Cerebellar nuclear complex (tissue), 1 donor: ENCODE measurements at places on chromosomes 6 and 20.
A peak's percentile ranks its signal among the peaks of the same experiment; 100 is the strongest.

DNA sequence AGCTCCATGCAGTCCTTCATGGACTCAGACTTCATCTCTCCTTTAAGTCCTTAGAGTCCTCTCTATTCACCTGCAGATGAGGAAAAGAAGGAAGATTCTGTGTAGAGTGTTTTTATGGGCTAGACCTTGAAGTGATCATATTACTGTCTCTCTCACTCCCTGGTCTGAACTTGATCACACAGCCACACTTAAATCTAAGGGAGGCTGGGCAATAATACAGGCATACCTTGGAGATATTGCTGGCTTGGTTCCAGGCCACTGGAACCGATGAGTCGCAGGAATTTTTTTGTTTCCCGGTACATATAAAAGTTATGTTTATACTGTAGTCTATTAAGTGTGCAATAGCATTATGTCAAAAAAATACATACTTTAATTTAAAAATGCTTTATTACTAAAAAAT, 59.2 kb upstream of the FOXO3 start:
- DNase-seq: no peak

DNA sequence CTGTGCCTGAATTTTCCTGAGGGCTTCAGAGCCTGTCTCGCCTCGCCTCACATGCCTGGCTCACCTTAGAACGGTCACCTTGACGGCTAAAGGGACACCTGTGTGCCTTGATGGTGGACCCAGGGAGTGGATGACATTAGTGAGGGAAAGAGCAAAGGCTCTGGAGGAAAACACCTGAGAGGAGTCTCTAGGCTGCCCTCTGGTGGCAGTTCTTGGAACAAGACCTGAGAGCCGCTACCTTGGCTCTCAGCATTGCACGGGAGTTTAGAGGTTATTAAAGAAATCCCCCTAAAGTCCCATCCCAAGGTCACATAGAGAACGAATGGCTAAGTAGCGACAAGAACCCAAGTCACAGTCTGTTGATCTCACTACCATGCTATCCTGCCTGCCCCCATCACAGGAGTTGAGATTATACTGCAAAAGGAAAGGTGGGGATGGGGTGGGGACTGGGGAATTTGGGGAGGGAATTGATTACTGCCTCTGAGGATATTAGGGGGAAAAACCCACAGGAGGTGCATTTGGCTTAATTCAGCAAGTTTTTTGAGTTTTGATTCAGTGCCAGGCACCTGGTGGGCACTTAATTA, 7.9 kb upstream of the CDSN start:
- peak; percentile 46 for DNase-seq

GRCh38 chr6:87494761-87495422, 22.1 kb downstream of the SLC35A1 start:
- no peak for DNase-seq

DNA sequence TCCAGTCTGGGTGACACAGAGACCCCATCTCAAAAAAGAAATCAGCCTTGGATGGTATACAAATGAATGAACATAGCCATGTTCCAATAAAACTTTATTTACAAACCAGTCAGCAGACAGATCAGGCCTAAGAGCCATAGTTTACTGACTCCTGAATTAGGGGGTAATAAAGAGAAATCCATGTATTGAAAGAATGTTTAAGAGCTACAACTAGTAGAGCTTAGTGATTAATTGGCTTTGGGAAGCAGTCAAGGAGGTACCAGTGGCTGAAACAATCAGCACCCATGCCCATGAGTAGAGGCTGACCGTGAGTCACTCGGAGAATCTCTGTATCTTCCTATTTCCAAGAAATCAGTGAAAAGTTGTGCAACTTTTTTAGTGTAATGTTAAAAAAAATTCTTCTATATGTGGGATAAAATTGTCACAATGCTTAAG, 223.6 kb upstream of the RREB1 start:
- no peak for DNase-seq

GRCh38 chr6:106642476-106642875, 13.1 kb downstream of the QRSL1 start:
- no peak for DNase-seq

GRCh38 chr6:131470534-131470933, 102.5 kb upstream of the ARG1 start:
- DNase-seq: no peak

GRCh38 chr6:142218446-142218845, 71.4 kb downstream of the VTA1 start:
- no peak for DNase-seq

GRCh38 chr6:160041608-160042007, 72.7 kb downstream of the IGF2R start:
- DNase-seq: no peak

DNA sequence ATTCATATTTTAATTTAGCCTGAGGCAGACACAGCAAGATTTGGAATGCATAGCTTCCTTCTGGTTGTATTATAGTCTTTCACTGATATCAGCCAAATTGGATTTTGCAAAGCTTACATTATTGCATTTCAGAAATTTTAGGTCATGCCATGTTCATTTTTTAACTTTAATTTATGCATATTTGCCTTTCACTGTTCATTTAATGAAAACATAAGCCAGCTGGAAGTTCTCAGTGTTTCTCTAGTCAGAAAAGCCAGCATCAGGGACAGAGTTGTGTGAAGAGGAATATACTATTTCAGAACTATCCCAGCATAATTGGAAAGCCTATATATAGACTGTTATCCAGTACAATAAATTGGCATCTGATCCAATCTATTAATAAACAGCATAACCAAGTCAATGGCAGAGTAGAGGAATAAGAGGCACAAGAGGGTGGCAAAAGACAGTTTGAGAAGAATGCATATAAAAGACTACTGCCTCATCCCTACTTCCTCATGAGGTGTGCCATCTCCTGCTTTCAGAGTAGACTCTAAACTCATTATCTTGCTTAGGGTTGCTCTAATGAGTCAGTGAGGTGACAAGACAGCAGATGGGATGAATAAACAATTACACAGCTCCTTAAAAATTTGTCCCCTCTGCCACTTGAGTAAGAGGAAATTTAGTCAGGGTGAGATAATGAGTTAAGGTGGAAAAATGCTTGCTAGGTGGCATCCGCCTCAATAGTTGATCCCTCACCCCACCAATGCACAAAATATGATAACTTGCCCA, 159.8 kb upstream of the HCRTR2 start:
- no peak for DNase-seq

DNA sequence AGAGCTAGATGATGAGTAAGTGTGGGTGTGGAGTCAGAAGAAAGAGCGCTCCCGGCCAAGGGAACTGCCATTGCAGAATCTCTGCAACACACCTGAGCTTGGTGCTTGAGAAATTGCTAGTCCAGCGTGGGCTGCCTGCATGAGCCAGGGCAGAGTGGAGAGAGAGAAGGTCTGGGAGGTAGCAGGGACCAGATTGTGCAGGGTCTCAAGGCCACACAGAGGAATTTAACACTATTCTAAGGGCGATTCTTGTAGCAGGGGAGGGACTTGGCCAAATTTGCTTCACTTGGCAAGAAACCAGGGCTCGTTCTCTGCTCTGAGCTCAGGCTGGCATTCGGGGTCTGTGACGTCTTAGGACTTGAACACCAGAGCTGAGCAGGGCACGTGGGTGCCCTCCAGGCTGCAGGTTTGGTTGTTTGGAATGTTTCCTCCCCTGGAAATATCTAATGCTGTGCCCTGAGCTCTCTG, 53.5 kb downstream of the BCAS4 start:
- no peak for DNase-seq

GRCh38 chr6:166638573-166638964, 11.5 kb upstream of the RPS6KA2 start:
- no peak for DNase-seq

GRCh38 chr6:43515808-43516207, 918 bp downstream of the YIPF3 start:
- DNase-seq: no peak

DNA sequence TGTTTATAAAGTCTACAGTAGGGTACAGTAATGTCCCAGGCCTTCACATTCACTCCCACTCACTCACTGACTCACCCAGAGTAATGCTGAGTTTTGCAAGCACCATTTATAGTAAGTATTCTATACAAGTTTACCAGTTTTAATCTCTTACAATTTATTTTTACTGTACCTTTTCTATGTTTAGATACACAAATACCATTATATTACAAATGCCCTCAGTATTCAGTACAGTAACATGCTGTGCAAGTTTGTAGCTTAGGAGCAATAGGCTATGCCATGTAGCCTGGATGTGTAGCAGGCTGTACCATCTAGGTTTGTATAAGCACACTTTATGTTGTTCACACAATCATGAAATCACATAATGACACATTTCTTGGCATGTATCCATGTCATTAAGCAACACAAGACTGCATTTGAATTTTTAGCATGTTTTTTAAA, 673.6 kb downstream of the CD109 start:
- no peak for DNase-seq

DNA sequence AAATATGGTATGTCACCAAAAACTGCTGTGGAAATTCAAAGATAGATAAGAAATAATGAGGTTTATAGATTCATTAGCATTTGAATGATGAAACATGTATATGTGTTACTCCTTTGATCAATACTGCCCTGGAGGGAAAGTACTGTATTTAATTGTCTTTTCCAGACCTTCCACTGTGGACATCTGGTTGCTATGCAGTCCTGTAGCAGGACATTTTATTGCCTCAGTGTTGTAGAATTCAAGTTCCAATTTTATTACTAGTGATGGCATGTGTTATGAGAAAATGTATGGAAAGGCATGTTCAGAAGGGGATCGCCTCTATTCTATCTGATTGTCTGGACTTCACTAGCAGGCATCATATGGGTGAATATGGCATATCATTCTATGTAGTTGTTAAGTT, 391.0 kb downstream of the TFAP2B start:
- DNase-seq: no peak

DNA sequence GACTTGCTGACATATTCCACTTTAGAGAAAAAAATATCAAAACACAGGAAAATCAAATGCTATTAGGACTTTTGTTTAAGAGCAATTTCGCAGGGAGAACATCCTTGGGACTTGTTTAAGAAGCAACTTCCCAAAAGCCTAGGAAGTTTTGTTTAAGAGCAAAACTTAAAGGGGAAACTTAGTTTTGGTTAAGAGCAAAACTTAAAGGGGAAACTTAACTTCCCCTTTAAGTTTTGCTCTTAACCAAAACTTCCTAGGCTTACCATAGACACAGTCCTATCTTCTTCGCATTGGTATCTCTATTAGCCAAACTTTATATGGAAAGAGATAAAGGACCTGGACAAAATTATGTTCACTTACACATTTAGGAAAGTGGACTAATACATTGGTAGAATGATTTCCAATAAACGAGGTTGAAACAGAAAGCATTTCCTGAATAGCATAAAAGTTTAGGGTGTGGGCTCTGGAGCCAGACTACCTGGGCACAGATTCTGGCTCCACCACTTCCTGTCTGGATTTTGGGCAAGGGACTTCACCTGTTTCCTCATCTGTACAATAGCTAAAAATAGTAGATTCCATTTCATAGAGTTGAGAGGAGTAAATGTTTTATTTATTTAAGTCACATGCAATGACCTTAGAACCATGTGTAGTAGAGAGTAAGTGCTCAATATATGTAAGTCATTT, 15.7 kb downstream of the PAQR8 start:
- DNase-seq: no peak

- DNase-seq: no peak
These were observed 107.8 kb downstream of the RNGTT start for GRCh38 chr6:88855541-88856147.

- DNase-seq: no peak
These were observed 8.7 kb downstream of the FNDC11 start for GRCh38 chr20:63562461-63563224.

DNA sequence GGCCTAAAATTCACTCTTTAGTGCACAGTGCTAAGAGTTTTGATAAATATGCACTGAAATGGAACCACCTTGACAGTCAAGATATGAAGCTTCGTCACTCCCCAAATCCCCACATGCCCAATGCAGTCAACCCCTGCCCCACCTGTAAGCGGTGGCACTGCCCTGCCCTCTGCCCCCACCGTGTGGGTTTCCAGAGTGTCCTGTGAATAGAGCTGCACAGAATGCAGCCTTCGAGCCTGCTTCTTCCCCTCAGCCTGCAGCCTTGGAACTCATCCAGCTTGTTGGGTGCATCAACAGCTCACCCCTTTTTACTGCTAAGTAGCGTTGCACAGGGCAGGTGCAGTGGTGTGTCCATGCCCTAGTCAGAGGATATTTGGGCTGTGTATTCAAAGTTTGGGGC, 216.3 kb downstream of the SYNDIG1 start:
- DNase-seq: no peak

DNA sequence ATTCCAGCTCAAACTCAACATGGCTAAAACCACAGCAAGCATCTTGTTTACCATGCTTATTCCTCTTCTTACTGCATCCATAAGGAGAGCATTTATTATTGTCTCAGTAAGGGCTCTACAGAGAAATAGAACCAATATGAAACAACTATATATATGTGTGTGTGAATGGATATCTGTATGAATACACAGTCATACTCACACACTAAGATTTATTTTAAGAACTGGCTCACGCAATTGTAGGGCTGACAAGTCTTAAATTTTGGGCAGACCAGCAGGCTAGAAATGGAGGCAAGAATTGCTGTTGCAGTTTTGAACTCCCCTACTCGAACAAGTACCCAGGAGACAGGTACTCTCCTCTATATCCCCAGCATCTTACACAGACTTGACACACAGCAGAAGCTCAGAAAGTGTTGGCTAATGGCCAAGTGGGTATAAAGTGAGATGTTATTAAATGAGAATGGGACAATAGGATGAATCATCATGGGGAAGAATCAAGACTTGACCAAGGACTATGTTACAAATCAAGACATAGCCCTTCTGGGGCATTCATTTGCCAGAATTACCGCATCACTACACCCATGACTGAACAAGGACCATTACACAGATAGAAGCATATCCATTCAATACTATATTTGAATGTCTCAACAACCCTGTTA, 13.0 kb downstream of the ZHX3 start:
- no peak for DNase-seq

DNA sequence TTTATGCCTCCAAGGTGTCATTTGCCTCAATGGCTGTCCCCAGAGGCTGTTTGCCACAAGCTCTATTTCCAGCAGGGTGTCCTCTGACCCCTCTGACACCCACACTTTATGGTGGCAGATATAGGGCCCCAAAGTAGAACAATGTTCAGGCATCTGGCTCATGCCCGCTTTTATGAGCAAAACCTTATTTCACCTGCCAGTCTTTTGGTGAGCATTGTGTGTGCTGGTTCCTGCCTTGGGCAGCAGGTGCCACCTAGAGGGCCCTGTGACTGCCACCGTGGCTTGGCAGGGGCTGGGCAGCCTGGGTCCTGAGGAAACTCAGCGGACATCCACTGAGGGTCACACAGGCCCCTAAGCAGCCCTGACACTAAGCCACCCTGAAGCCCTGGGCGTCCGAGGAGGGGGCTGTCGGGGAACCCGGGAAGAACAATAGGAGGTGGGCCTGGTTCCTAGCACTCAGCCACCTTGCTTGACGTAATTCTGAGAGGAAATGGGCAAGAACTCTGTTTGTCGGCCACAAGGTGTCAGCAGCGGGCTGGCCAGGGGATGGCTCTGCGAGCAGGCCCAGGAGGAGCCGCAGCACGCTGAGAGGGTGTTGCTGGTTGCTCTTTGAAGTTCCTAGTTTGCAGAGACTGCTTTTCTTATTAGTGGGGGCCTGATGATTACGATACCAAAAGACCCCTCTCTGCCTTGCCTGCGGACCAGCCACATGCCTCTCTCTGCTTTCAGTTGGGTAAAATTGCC, 148.9 kb downstream of the SCML4 start:
- peak; percentile 36 for DNase-seq

- no peak for DNase-seq
These were observed 32.8 kb downstream of the PPP1R16B start for GRCh38 chr20:38838326-38838725.

GRCh38 chr6:135830452-135830881, 21.0 kb upstream of the PDE7B start:
- no peak for DNase-seq
